ENCODE measurements at places on chromosomes 5 and 9.
A peak's percentile ranks its signal among the peaks of the same experiment; 100 is the strongest.

DNA sequence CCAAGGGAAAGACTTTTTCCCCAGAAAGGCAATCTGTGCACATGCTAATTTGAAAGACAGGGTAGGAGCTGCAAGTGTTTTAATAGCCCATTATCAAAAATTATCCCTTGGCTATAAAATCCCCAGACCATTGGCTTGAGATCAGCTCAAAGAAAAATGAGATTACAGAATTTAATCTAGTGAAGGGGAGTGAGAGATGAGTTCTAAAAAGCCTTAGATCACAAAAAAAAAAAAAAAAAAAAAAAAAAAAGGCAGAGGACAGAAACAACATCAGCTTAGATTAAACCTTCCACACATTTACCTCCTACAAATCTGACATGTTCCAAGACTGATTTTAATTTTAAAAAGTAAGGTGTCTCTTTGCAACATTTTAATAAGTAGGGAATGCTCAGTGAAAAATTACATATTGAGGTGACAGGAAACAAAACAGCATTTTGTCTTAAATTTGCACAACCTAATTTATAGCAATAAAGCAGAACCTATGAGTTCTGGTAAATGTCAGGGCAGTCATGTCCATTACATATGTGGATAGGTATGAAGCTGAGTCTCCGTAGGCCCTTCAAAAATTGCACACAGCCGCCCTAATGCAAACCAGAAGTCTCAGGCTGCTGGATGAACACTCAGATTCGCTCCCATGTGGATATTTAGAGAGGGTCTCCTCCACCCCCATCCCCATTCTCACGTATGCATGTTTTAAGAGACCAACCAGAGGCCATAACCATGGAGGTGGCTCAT, 43.4 kb downstream of the NFIB start:
- peak; percentile 56 for DNase-seq

DNA sequence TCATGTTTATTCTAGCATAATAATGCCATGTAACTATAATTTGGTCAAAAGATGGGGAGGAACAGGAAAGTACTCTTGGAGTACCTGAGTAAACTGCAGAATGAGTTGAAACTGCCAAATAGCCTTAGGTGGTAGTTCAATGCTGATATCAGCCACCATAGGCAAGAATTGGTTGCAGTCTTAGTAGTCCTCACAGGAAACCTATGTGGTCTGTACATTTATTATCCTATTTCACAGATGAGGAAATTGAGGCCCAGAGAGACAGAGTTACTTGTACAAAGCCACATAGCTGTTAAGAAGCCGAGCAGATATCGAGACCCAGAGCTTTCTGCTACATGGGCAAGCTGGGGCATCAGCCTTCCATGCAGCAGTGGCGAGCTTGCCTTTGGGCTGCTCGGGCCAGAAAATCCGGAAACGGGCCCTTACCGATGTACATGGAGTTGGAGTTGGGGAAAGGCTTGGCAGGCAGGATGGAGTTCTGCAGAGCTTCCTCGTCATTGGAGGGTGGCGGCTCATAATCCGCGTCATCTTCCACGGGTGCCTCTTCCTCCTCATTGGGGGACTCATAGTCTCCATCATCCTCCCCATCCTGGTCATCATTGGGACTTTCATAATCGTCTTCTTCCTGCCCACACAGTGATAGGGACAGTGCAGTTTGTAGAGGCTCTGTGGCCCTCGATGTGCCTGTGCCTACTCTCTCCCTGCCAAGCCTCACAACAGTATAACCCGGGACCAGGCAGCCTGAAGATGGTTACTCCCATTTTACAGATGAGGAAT, 27.1 kb downstream of the LCP2 start:
- no peak for DNase-seq

DNA sequence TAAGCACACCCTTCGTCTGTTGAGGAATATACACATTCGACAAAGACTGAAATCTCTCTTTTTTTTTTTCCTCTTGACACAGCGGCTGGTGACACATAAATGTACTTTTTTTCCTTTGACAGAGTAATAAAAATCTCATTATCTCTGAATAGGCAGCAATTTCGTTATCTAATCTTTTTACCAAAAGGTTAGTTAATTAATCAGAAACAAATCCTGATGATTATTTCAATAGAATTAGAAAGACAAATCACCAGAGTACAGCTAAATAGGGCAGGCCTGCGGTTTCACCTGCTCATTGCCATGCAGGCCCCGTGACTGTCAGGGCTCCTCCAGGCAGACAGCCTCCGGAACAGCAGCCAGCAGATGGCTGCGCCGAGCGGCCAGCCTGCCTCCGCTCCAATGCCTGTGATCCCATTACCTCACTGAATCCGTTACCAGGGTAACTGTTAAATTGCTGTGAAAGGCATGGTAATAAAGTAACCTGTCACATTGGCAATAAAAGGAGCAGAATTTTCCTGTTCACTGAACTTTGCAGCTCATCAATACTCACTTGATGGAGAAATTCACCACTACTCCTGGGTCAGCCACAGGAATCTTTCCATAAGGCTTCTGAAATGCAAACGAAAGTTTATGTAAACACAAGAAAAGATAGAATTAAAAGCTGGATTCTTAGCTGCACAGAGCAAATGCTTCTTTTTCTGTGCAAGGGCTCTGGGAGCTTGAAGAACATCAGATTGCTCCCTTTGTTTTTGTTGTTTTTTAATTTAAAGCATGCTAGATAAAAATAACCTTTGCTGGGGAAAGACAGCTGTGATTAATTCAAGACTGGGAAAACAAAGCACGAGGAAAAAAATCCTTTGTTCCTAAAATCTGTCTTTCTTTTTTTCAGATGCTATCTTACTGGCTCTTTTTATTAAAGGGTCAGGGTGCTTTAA, 666.4 kb upstream of the ZNF608 start:
- DNase-seq = peak; percentile 85

- peak; percentile 68 for DNase-seq
Measured at GRCh38 chr5:56585999-56586691, 229.2 kb upstream of the MAP3K1 start.

- no peak for DNase-seq
Measured at GRCh38 chr9:107685376-107685775, 195.8 kb upstream of the KLF4 start.

DNA sequence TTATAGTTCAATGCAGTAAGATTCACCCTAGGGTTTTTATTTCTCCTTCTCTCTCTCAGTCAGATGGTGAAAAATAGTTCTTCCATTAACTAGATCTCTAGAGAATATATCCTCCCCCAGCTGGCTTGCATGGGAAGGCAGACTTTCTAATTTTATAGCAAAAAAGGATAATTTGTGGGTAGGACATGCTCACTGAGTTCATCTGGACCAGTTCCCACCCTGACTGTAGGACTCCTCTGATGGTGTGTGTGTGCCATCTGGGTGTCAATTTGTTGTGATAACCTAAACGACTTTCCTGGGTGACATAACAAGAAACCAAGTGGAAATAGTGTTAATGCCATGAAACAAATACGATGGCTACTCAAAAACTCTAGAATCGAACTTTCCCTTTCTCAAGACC, 44.9 kb downstream of the APBA1 start:
- no peak for DNase-seq
